ENCODE measurements at places on chromosomes 1 and 21.

DNA sequence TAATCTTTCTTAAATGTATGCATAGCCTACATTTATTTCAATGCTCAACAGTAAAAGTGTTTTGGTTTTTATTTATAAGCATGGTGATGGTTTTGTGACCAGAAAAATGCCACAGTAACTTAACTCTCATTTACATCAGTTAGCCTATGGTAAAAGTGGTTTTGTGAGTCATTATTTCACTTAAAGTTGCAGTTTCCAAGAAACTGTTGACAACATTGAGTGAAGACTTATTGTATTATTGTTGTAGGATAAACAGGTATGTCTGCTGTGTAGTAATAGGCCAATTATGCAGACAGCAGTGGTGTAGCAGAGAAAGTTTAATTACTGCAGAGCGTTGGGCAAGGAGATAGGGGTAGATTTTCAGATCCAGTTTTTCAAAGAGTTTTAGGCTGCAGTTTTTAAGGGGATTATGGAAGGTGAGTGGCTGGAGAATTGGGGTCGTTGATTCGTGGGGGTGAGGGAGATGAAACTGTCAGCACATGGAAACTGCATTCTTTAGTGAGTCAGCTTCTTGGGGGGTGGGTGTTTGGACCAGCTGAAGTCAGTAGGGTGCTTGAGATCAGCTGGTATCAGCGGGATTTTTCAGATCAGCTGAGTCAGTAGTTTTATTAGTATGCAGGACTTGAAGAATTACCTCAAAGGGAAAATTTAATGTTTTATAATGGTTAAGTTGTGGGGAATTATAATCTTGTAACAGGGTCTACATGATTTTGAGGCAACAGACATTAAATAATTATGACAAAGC, 168.7 kb upstream of the FMN2 start:
- no peak for DNase-seq

GRCh38 chr1:96808191-96808590, 86.6 kb downstream of the PTBP2 start:
- DNase-seq = no peak

GRCh38 chr21:26169611-26170470, 729 bp downstream of the APP start:
- peak; percentile 70 for DNase-seq

GRCh38 chr1:6822530-6823359, 37.5 kb downstream of the CAMTA1 start:
- peak; percentile 75 for DNase-seq

GRCh38 chr1:54240741-54241335, 40.9 kb downstream of the MRPL37 start:
- DNase-seq = no peak

GRCh38 chr1:47618222-47618720, 180.4 kb downstream of the FOXD2 start:
- DNase-seq = no peak

DNA sequence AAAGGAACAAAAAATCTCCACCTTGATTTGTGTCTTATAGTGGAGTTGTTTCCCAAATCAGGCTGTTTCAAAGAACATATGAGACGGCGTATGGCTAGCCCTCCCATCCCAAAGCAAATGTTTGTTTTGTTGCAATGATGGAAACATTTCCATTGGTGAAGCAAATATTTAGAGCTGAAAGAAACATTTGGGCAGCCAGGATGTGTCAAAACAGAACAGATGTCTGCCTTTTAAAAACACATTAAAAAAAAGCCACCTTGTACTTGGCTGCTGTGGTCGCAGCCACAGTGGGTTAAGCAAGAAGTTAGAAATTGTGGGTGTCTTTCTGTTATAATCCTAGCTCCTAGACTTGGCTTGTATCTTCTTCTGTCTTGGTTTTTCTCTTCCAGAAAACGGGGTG, 116.3 kb downstream of the PEX14 start:
- DNase-seq = no peak

GRCh38 chr1:184622136-184622823, 132.4 kb downstream of the EDEM3 start:
- DNase-seq = no peak
